ENCODE measurements at places on chromosomes 5 and 9. TPM values are rescaled to one million over a fixed set of nuclear protein-coding genes. Genes with fewer than 3 reads are reported as not detected.

Gene HK3
- 0.30 TPM for polyA plus RNA-seq

- DNase-seq = no peak
Observed at GRCh38 chr9:19631181-19631580, 157.7 kb downstream of the SLC24A2 start.

- no peak for DNase-seq
Observed at GRCh38 chr9:31623511-31623910, 760.9 kb upstream of the ACO1 start.

- no peak for DNase-seq
Observed at GRCh38 chr5:122738088-122738487, 36.8 kb upstream of the SNX2 start.
